ENCODE measurements at places on chromosomes 1 and 21.

- DNase-seq = no peak
These were observed 344.2 kb downstream of the VAV3 start for GRCh38 chr1:107620753-107621152.

GRCh38 chr1:64182207-64182606 is 21.2 kb upstream of the UBE2U start:
- DNase-seq = no peak

DNA sequence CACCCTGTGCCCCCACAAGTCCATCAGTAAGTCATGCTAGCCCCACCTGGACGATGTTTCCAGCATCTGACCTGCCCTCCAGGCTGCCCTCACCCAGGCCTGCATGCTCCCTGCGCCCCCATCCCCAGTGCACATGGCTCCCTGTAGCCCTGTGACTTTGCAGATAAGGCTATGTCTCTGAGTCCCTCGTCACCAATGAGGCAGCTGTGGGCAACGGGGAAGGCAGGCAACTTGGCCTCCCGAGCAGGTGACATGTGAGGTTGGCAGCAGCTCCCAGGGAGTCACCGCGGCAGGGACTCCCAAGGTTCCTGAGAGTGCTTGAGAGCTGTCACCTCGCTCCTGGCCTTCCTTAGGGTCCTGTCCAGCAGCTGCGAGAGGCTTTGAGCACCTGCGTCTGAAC is 32.4 kb upstream of the AGPAT3 start:
- no peak for DNase-seq

DNA sequence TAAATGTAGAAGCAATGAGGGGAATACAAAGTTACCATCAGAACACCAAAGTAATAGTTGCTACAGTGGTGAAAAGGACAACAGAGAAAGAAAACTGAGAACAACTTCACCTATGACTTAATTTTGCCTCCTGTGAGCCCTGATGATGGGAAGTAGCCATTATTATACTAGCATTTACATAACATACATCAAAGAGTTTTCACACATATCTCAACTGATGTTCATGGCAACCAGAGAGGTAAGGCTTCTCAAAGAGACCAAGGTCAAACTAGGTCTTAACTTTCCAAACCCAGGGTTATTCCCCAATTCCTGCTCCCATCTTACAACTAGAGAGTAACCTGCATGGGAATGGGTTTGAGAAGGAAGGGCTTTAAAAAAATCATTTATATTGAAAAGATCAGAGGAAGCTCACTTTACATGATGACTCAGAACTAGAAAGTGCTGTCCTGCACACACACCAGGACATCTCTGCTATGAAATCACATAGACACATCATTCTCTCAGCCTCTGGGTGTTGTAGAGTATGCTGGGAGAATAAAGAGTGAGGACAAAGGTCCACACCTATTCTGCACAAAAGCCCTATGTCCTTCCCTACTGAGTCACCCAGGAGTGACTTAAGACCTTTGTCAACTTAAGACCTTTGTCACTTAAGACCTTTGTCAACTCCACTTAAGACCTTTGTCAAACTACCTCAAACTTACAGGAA is 179.7 kb downstream of the TNFSF18 start:
- DNase-seq = peak; percentile 62

DNA sequence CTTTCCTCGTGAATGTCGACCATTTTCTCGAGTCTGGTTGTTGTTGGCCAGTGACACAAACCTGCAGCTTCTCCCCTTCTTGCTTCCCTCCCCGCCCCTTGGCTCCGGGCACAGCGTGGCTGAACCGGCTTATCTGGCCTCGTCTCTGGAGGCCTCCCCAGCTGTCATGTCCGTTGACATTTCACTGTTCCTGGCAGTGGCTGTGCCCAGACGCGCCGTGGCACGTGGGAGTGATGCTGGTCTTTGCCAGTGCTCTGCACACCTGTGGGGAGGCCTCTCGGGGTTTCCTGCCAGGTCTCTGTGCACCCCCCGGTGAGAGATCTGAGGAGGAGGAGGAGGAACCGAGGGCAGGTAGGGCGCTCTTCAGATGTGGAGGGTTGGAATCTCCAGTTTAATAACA is 23.7 kb downstream of the SKI start:
- no peak for DNase-seq

DNA sequence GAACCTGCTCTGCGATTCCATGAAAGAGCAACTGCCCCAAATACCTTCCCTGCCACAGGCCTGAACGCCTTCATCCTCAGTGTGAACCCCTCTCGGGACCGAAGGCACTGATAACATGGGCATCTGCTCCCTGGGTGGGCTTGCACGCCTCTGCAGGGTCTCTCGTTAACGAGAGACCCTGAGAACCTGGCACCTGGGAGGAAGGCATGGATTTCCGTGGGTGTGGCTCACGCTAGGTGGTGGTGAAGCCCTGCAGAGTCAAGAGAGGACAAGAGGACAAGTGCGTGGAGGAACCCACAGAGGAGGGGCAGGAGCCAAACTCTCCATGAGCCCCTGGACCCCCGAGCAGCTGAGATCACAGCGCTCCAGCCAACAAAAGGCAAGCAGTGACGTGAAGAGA is 26.8 kb upstream of the COL6A2 start:
- no peak for DNase-seq

GRCh38 chr21:45607909-45608295 is 35.6 kb upstream of the PCBP3 start:
- DNase-seq = no peak

DNA sequence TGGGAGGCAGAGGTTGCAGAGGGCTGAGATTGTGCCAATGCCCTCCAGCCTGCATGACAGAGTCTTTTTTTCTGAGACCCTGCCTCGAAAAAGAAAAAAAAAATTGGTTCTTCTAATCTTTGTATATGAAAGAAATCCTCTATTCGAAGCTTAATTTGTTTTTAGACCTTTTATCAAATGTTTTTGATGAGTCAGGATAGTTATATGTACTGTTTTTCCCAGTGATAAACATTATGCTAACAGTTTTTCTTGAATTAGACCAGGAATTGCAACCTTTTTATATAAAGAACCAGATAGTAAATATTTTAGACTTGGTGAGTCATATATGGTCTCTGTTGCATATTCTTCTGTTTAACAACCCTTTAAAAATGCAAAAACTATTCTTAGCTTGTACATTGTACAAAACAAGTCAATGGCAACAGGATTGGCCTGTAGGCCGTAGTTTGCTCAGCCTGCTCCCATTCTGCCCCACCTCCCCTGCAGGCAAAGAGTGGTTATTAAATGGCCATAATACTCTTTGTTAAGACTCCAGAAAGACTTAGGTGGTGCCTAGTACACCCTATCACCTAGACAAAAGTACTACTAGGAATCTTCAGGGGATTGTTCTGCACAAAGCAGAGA is 45.2 kb downstream of the LYST start:
- DNase-seq = peak; percentile 91

DNA sequence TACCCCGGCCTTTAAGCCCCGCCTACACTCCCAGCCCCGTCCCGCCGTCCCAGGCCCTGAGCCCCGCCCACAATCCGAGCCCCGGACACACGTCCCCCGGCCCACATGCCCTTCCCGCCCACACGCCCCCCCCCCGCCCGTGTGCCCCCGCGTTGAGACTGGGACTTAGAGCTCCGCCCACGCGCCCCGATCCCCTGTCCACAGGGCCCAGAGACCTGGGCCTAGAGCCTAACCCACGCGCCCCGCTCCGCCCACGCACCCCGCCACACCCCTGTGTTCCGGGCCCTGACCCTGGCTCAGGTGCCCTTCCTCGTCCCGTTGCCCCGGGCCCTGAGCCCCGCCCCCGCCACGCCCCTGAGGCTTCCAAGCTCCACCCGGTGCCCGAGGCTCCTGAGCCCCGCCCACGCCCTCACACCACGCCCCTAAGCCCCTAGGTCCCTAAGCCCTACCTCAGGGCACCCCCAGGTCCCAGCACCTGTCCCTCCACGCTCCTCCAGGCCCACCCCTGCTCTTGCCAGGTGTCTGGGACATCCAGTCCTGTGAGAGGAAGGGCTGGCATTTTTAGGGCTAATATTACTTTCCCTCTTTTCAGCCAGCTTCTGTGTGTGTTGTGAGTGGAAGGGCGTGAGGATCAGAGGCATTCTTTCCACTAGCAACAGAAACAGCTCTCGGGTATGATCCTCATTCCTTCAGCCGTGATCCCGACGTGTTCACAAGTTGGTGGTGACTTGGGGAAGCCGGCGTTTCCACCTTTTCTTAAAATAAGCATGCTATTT is 552 bp upstream of the GPR157 start:
- peak; percentile 63 for DNase-seq

DNA sequence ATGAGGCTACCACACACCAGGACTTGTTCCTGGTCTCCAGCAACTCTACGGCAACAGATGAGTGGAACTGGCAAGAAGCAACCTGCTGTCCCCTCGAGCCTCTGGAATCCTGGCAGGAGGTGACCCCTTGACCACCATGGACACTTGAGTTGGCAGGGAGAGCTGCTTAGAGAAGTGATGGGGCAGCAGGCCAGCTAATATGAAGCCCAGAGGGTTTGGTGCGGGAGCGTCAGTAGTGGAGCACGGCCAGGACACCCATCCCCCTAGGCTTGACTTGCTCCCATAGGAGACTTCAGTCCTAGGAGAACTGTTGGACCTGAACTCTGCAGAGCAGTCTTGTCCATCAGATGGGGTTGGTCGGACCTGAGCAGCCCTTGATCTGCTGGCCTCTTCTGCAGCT is 56.5 kb downstream of the CTH start:
- DNase-seq = no peak

- peak; percentile 52 for DNase-seq
These were observed 392.8 kb upstream of the CAMK1G start for GRCh38 chr1:209190591-209191261.

DNA sequence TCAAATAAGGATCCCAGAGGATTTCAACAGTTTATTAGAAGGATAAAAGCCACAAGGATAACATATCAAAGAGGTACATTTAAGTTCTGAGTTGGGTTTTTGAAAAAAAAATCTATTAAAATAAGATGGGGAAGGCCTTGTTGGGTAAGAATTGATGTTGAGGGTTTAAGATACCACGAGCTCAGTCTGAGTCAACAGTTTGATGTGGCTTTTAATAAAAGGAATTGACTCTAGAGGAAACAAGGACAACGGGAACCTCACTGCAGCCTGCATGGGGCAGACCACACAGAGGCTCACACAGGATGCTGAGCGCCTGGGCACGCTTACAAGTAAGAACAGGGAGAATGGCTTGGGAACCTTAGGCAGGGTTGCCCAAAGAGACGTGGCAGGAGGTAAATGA is 107.5 kb downstream of the TIAM1 start:
- no peak for DNase-seq

DNA sequence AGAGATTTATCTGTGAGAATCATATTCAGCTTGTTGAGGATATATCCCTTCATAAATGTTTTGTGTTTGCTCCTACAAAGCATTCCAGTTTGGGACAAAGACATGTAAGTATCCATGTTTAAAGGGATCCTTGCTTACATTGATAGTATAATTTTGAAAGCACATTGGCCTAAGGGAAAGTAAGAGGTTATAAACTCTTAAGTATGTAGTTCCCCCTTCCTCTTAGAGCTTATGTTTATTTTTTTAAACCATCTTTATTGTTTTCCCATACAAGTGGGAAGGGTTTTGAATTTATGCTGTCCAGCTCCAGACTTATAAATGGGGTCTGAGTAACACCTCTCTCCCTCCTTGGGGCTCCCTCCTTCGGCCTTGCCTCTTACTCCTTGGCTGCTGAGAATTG is 481.5 kb downstream of the LMO4 start:
- peak; percentile 46 for DNase-seq

- DNase-seq = no peak
These were observed 28.0 kb downstream of the SLAMF1 start for GRCh38 chr1:160618763-160619274.

DNA sequence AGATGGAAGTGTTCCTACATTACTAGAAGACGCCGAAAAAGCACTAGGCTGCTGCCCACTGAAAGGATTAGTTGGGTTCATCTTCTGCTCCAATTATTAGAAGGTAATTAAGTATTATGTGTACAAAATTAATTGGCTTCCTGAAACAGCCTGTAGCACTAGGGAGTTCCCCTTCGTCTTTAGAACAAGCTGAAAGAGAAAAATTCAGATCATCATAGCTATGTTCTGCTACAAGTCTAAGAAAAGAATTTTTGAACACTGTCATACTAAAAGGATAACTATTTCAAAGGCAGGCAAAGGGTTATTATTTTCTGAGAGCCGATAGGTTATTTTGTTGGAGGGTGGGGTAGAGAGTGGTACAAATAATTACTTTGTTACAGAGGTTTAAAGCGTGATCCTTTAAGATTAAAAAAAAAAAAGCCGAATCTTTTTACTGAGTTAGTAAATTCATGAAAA is at the start of gene MCM3AP:
TSS of gene MCM3AP (minus strand) at position 406 of the 456 bp plus-strand sequence. CDS start at position 81, 325 bp downstream.
- no peak for DNase-seq

- peak; percentile 73 for DNase-seq
These were observed 38.9 kb upstream of the TARDBP start for GRCh38 chr1:10973552-10973951.
